ENCODE measurements at places on chromosomes 1 and 21. TPM values are rescaled to one million over a fixed set of nuclear protein-coding genes. Genes with fewer than 3 reads are reported as not detected.

Gene UTS2
- total RNA-seq = not detected

Gene NHLH1
- 0.33 TPM for total RNA-seq

Gene SESN2
- 7.3 TPM for total RNA-seq

Gene TRABD2B
- total RNA-seq = 4.7 TPM

Gene CD160
- total RNA-seq = not detected

Gene PRR9
- 0.10 TPM for total RNA-seq

Data from A549 treated with dexamethasone at 1 μM for 4 hours (cell line).